ENCODE measurements at places on chromosomes 11 and 22.

DNA sequence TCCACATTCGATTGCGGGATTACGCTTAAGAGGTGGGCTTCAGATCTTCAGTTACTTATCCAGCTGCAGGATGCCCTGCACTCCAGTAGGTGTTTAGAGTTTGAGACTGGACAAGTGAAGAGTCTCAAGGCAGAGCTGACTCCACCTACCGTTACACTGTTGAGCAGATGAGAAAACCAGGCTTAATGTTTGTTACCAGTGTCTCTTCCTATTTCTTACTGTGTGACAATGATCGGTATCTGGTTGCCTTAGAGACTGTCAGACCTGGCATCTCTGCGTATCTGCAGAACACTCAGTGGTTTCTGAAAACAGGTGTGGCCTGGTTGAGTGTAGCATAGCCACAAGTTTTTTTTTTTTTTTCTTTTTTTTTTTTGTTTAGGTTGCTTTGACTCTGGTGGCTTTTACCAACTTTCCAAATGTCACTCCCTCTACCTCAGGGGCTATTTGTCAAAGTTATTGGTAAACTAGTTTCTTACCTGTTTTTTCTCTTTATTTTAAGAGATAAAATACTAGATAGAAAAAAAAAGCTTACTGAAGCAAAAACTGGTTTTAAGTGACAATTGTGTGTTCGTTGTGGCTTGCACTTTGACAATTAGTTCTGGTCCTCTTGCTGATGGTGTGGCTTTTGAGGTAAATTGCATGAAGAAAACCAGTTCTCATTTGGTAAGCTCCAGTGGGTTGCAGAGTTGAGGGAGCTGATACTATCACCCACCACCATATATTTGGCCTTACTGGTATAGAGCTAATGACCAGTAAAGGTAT is 284.8 kb downstream of the ETS1 start:
- no peak for DNase-seq

- DNase-seq, result peak; percentile 64
Measured at GRCh38 chr11:11856638-11857037, 14.9 kb downstream of the USP47 start.

DNA sequence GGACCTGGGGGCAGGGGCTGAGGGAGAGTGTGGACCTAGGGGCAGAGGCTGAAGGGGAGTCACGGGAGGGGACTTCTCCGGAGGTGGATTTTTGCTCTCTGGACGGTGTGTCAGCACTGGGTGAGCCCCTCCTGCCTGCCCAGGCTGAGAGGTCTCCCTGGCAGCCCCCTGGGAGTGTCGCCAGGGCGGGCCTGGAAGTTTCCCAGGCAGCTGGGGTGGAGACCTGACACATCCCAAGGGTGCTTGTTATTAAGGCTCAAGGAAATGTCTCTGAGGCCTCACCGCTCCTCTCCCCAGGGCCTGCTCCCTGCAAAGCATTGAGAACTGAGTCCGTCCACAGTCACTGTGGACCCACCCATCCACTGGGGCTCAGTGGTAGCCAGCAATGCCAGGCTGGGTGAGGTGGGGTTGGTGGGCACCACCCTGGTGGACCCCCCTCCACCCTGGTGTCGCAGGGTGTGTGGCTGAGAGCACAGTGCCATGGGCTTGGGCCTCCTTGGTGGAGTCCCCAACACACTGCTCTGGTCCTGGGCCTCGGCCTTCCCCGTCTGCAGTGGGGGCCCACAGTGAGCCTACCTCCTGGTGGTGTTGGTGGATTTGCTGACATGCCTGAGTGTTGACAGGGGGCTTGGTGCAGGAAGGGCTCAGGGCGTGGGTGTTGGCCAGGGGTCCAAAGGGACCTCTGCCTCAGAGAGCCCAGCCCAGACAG is 2.5 kb downstream of the CD81 start:
- DNase-seq, result no peak

DNA sequence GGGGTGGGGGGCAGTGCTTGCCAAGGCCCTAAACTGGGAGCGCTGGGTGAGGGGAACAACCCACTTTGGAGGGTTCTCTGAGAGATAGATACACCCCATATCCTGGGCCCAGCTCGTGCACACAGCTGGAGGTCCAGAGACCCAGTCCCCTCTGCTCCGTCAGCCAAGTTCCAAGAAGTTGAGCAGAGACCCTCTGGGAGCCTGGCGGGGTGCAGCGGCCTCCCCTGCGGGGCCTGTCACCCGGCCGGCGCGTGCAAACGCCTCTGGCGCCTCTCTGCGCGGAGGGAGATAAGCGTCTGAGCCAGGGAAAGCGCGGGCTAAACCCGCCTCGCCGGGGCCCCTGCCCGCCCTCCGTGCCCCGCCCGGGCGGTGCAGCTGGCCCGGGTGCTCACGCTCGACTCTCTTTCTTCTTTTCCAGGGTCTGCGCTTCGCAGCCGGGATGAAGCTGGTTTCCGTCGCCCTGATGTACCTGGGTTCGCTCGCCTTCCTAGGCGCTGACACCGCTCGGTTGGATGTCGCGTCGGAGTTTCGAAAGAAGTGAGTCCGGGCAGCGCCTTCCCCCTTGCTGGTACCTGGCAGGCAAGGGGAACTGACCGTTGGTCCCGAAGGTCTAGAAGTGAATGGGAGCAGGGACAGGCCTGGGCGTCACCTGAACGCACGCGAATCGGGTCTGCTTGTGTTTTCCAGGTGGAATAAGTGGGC is 540 bp downstream of the ADM start:
- DNase-seq, result peak; percentile 35

GRCh38 chr11:61701242-61701886 is 21.2 kb downstream of the DAGLA start:
- DNase-seq, result peak; percentile 13

DNA sequence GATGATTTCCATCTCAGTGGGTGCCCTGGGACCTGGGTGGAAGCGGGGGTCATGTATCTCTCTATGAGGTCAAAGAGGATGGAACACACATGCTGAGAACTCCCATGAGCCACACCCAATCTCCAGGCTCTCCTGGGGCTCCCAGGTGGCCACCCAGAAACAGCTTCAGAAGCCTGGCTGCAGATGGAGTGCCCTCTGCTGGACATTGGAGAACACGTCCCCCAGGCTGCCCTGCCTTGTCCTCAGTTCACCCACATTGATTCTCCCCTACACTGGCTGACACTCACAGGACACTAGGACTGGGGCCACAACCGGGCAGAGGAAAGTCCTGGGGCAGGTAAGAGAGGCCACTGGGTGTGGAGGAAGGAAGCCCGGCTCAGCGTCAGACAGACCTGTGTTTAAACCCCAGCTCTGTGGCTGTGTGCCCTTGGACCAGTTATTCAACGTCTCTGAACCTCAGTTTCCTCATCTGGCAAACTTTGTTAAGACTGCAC is 4.5 kb upstream of the NOL12 start:
- DNase-seq, result peak; percentile 84

DNA sequence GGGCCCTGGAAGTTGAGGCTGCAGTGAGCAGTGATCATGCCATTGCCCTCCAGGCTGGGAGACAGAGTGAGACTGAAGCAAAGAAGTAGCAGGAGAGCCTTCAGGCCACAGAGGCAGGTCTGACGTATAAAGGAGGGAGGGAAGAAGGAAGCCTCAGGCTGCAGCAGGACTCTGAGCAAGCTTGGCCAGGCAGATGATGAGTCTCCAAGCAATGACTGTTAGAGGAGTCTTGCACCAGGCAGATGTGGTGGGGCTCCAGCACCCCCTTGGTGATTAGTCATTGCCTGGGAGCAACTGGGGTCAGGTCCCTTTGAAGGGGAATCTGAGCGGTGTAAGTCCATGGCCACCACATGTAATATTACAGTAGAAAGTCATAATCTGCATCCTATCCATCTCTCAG is 36.6 kb upstream of the NFAM1 start:
- no peak for DNase-seq

DNA sequence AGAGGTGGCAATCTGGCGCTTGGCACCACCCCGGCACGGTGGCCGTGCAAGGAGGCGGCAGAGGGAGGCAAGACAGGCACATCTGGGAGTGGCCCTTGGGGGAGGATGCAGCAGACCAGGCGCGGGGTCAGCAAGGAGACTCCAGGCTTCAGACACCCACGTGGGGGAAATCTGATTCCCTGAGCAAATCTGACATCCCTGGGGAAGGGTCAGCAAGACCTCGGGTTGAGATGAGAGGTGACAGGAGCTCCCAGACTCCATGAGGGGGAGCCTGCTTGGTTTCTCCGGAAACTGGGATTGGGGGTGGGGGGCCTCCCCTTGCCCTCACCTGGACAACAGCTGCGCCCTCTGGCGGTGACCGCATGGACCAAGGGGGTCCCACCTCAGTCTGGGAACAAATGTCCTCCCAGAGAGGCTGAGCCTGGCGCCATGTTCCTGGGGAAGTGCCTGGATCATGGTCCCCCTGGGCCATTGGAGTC is 4.0 kb upstream of the RCOR2 start:
- DNase-seq, result no peak

GRCh38 chr22:35835998-35836691 is 118.5 kb downstream of the APOL5 start:
- peak; percentile 93 for DNase-seq

- no peak for DNase-seq
Measured at GRCh38 chr22:41284465-41284864, 1.5 kb downstream of the RANGAP1 start.

GRCh38 chr22:41222846-41223507 is 17.8 kb downstream of the CHADL start:
- no peak for DNase-seq

DNA sequence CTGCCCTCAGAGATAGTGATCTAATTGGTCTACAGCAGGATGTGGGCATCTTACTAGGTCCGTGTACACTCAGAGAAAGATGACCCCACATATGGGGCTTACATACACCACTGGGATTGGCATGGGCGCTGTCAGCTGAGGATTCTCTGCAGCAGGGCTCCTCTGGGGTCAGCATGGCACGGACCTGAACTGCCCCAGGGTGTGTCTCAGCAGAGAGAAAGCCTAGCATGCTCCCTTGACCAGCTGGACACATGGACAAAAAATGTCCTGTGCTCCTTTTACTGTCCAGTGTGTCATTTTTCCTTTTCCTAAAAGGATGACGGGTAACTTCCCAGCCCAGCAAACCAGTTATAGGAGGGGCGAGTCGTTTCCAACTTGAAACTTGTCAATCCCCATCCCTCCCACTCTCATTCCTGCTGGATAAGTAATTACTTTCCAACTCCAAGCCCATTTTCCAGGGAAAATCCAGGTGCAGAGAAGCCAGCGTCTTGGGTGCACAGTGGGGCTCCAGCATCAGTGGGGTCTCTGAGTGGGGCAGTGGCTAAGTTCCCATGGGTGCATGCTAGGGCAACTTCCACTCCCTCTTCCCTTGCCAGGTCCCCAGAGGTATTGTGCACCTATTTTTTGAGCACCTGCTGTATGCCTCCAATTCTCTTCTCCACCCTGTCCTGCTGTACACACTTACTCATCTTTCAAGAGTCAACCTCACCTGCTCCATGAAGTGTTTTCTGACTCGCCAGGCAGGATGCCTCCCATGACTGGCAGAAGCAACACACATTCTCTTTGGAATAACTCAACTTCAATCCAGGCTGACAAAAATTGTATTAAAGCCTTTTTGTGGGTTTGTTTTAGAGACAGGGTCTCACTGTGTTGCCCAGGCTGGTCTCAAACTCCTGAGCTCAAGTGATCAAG is 5.0 kb downstream of the VSTM5 start:
- peak; percentile 68 for DNase-seq

GRCh38 chr11:32358729-32359128 is 76.6 kb downstream of the WT1 start:
- DNase-seq, result no peak

- DNase-seq, result peak; percentile 53
Measured at GRCh38 chr11:113884361-113884836, 9.0 kb upstream of the USP28 start.

- DNase-seq, result no peak
Measured at GRCh38 chr11:97772705-97773104, 1248.0 kb upstream of the CNTN5 start.

GRCh38 chr11:15695096-15695721 is 580.5 kb downstream of the INSC start:
- DNase-seq, result no peak

DNA sequence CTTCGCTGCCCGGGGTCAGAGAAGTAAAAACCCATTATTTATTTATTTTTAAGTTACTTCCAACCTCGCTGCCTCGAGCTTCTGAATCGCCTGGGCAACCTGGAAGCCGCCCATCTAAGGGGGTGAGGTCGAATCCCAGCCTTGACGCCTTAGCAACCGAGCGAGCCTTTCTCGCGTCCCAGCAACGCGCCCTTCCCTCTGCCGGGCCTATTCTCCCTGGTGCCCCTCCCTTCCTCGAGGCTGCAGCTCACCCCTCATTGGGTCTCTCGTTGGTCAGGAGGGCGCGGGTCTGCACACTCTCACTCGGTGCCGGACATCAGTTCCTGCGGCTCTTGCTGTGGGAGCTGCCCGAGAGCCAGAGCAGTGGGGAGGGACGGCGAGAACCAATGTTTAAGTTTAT is at the start of gene CCDC81:
CCDC81 (plus strand) TSS at position 302 of the 400 bp plus-strand sequence. CDS start 277 bp downstream, outside the sequence.
- DNase-seq, result peak; percentile 9

- DNase-seq, result no peak
Measured at GRCh38 chr11:121487191-121487590, 34.4 kb upstream of the SORL1-AS1 start.

- DNase-seq, result no peak
Measured at GRCh38 chr11:13294178-13294577, 16.6 kb downstream of the BMAL1 start.

- DNase-seq, result no peak
Measured at GRCh38 chr22:38018938-38019827, 34.8 kb upstream of the SOX10 start.

- DNase-seq, result no peak
Measured at GRCh38 chr11:63766531-63767235, 1.9 kb downstream of the ZFTA start.

- peak; percentile 15 for DNase-seq
Measured at GRCh38 chr22:27747396-27748221, 53.9 kb downstream of the MN1 start.

DNA sequence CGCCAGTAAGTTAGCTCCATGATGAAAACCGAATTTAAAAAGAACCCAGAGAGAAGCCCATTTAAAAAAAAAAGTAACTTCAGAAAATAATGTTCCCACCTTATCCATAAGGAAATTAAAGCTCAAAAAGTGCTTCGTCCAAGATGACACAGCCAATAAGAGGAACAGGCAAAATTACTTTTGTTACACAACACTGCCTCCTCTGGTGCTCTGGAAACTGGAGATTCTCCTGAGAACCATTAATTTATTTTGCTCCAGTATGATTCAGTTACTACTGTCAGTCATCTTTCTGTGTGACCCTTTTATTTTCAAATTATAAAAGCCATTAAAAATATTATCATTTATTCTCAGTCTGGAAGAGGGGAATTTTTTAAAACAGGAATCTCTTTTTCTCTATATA is 2.0 kb downstream of the IFT27 start:
- DNase-seq, result peak; percentile 50

- peak; percentile 85 for DNase-seq
Measured at GRCh38 chr11:26827567-26828081, 105.8 kb upstream of the SLC5A12 start.

GRCh38 chr22:37442537-37442936 is 15.3 kb upstream of the ELFN2 start:
- DNase-seq, result peak; percentile 44

All from EH (cell line).